Fibroblast of skin of right quadriceps (primary cell): ENCODE measurements at places on chromosomes 11 and 22.

DNA sequence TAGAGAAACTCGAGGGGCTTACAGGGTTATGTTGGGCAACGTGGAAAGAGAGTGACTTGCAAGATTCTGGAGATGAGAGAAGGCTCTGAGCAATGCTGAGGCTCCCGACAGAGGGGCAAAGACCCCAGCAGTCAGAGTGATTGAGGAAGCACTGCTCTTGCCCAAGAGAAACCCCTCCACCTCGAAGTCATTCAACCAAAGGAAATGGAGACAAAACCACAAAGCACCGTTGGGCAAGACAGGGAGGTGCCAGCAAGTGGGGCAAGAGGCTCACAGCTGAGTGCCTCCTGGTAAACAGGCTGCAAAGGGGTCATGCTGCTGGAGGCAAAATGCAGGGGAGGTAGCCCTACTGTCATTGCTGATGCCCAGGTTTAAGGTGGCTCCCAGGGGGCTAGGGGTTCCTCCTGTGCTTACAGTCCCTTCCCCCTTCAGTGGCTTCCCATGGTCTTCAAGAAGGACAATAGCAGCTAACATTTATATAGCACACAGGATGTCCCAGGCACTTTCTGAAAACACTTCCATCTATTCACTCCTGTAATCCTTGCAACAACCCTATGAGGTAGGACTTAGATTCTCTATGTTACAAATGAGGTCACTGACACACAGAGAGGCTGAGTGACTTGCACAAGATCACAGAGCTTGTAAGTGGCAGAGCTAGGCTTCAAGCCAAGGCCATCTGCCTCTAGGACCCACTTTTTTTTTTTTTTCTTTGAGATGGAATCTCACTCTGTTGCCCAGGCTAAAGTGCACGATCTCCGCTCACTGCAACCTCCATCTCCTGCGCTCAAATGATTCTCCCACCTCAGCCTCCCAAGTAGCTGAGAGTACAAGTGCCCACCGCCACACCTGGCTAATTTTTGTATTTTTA is 18.1 kb upstream of the MYH9 start:
- no peak for DNase-seq

GRCh38 chr11:86934582-86934900 is 20.7 kb downstream of the FZD4 start:
- no peak for DNase-seq

GRCh38 chr11:132402071-132402684 is 1031.8 kb downstream of the NTM start:
- DNase-seq: peak; percentile 65

DNA sequence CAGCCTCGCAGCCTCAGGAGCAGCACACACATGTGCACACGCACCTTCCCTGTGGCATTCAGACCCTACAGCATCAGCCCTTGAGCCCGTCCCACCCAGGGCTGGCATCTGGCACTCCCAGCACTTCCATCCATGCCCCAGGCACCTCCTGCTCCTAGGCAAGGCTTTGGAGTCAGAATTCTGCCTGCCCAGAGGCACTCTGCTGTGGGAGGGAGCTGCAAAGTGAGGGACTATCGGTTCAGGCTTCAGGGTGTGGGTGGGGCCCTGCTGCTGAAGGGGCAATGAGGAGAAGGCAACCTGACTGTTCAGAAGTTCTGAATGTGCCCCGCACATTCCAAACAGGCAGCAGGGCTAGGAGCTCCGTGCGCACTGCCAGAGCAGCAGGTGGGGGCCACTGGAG is 39.7 kb downstream of the NECTIN1 start:
- DNase-seq: no peak

- DNase-seq: no peak
Observed at GRCh38 chr11:57903441-57904123, 120.1 kb upstream of the OR9Q1 start.

DNA sequence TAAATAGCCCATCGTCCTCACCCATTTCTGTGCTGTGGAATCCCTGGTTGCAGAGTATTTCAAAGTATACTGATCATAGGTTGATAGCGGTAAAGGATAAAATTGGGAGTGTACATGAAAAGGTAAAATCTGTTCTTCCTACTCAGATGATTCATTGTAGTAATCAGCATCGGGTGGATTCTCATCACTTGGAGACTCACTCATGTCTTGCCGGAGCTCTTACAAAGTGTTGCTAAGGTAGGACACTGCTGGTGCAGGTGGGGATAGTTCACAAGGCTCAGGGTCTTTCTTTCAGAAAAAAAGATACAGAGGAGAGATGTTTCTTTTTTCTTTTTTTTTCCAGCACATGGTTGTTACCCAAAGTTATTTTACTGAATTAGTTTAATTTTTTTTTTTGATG is 84.8 kb downstream of the MTNR1B start:
- no peak for DNase-seq

GRCh38 chr22:38799265-38800002 is 5.5 kb upstream of the DNAL4 start:
- peak; percentile 49 for DNase-seq

DNA sequence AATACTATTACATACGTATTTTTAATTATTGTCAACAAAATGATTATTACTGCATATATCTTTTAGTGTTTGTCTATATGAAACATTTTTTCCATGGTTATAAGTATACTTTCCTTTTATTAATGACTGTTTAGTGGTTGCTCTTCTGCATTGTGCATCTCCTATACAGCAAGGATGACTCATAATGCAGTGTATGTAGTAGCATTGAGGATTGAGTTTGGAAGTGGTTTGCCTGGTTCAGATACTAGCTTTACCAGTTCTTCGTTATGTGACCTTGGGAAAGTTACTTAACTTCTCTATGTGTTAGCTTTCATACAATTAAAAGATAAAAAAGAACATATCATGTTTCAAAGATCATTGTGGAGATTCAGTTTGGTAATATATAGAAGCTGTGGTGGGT is 44.1 kb downstream of the CHORDC1 start:
- no peak for DNase-seq

- DNase-seq: peak; percentile 44
Observed at GRCh38 chr22:37457093-37457893, 28.9 kb downstream of the MFNG start.

DNA sequence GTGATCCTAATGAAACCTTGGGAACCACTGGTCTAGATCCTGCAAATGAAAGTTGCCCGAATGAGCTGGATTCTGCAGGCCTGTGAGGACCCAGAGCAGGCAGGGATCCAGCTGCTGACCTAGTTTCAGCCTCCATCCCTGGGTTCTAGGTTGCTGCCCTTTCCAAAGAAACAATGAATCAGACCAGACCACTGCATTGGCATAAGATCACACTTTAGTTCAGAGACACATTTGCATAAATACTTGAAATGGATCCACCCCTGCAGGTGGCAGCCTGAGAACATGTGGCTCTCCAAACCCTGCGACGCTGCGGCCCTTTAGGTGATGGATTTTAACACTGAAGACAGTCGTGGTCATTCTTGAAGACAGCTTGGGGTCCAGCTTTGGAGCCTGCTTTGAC is 23.7 kb downstream of the ADAMTS8 start:
- no peak for DNase-seq

DNA sequence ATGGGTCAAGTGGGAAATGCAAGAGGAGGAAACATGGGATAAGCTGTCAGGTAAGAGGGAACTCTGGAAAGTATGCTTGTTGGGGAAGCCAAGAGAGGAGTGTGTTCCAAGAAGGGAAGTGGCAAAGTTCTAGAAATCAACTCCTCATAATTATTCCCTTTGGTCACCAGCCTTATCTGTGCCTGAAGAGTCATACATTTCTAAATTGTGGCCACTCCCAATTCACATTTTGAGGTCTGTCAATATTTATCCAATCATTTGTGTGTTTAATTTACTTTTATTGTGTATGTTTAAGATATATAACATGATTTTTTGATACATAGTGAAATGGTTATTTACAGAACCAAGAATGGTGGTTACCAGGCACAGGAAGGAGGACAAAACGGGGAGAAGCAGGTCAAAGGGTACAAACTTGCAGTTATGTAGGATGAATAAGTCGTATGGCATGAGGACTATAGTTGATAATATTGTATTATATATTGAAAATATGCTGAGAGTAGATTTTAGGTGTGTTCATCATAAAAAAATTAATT is 131.7 kb downstream of the GRIA4 start:
- no peak for DNase-seq

- peak; percentile 30 for DNase-seq
Observed at GRCh38 chr11:59545179-59546020, 34.1 kb downstream of the OR4D9 start.

- DNase-seq: no peak
Observed at GRCh38 chr11:10715571-10715970, 22.0 kb upstream of the IRAG1 start.

DNA sequence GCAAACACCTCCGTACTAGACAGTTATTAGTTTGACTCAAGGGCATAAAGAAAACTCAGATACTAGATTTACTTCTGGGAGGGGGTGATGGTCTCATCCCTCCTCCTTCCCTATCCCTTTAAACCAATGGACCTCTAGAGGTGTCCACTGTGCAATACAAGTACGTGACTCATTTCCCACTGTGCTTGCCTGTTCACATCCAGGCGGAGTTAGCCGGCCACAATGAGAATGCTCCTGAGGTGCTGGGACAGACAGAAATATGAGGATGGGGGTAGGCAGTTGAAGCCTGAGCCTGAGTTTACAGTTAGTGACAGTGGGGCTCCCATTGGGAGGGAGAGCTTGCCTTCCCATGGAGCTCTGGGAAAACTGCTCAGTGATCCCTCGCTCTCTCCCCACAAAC is 8.4 kb upstream of the PMM1 start:
- peak; percentile 85 for DNase-seq

GRCh38 chr11:77999446-78000030 is 5.1 kb upstream of the INTS4 start:
- no peak for DNase-seq

GRCh38 chr22:37632174-37633088 is 7.0 kb upstream of the SH3BP1 start:
- no peak for DNase-seq

DNA sequence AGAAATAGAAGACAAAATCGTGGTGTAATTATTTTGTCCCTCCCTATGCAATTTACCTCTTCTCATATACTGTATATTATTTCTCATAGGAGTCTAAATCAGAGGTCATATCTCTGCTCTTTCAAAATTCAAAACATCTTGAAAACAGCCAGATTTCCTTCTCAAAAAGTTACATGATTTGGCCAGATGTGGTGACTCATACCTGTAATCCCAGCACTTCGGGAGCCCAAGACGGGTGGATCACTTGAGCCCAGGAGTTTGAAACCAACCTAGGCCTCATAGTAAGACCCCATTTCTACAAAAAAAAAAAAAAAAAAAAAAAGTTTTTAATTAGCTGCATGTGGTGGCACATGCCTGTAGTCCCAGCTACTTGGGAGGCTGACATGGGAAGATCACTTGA is 29.0 kb upstream of the DNAJB7 start:
- DNase-seq: peak; percentile 30

DNA sequence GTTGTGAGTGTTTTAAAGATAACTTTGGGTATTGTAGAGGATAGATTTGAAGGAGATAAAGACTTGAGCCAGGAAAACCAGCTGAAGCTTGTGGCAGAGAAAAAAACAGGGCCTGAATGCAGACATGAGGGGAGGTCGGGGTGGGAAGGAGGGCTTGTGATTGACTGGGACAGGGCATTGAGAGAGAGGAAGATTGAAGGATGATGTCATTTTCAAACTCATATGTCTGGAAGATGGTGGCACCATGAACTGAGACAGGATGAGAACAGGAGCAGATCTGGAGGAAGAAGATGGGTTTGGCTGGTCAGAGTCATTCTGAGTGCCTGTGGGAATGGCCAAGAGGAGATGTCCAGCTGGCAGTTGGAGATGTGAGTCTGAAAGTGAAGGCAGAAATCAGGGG is 14.7 kb downstream of the CSNK2A3 start:
- DNase-seq: no peak

DNA sequence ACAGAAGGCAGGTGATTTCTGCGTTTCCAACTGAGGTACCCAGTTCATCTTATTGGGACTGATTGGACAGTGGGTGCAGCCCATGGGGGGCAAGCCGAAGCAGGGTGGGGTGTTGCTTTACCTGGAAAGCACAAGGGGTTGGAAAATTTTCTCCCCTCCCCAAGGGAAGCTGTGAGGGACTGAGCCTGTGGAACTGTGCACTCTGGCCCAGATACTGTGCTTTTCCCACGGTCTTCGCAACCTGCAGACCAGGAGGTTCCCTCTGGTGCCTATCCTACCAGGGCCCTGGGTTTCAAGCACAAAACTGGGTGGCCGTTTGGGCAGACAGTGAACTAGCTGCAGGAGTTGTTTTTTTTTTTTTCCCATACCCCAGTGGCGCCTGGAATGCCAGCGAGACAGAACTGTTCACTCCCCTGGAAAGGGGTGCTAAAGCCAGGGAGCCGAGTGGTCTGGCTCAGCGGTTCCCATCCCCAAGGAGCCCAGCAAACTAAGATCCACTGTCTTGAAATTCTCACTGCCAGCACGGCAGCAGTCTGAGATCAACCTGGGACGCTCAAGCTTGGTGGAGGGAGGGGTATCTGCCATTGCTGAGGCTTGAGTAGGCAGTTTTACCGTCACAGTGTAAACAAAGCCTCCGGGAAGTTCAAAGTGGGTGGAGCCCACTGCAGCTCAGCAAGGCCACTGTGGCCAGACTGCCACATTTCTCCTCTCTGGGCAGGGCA is 97.2 kb downstream of the JRKL start:
- DNase-seq: peak; percentile 19

DNA sequence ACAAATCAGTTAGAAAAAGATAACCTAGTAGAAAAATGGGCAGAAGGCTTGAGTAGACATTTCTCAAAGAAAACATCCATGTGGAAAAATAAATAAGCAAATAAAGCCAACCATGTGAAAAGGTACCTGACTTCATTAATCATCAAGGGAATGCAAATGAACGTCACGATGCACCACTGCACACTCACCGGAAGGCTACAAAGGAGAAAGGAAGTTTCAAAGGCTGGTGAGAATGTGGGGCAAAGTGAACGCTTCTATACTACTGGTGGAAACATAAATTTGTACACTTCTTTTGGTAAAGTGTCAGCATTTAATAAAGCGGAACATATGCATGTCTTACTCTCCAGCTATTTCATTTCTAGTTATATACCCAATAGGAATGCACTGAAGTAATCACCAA is 166.8 kb downstream of the CSNK2A3 start:
- DNase-seq: no peak

GRCh38 chr11:9716275-9717039 is 52.6 kb downstream of the SWAP70 start:
- DNase-seq: peak; percentile 64

DNA sequence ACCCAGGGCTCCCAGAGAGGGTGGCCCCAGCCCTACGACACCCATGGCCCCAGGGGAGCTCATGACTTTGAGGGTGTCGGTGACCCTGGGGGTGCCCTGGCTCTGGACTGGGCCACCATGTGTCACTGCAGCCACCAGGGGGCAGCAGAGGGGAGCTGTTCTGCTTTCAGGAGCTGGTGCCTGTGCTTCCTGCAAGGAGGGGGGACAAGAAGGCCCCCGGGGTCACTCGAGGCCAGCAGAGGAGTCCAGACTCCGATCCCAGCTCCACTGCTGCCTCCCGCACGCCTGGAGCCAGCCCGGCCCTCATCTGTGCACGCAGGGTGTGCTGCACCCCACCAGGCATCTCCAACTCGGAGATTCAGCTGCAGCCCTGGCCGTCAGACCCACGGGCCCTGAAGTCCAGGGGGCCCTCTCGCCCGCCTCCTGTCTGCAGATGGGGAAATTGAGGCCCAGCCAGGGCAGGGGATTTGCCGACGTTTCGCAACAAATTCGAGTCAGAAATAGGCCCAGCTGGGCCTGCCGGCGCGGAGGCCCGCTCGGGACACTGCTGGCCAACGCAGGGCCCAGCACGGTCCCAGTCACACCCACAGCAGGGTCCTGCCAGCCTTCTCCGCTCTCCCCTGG is 29.5 kb upstream of the WNT7B start:
- peak; percentile 82 for DNase-seq

GRCh38 chr11:6197466-6198200 is 1.4 kb upstream of the OR52W1 start:
- DNase-seq: peak; percentile 8
